ENCODE measurements at places on chromosomes 2 and 18. TPM values are rescaled to one million over a fixed set of nuclear protein-coding genes. Genes with fewer than 3 reads are reported as not detected.

GRCh38 chr2:230891064-230891463, 26.3 kb downstream of the ITM2C start:
- DNase-seq = no peak

- DNase-seq = no peak
These were observed 87.8 kb upstream of the SNTG2 start for GRCh38 chr2:862731-863466.

The CTAGE1 gene
- not detected for polyA plus RNA-seq

- DNase-seq = no peak
These were observed 64.1 kb upstream of the LCLAT1 start for GRCh38 chr2:30382995-30383394.

The TNFRSF11A gene
- polyA plus RNA-seq = 0.42 TPM

DNA sequence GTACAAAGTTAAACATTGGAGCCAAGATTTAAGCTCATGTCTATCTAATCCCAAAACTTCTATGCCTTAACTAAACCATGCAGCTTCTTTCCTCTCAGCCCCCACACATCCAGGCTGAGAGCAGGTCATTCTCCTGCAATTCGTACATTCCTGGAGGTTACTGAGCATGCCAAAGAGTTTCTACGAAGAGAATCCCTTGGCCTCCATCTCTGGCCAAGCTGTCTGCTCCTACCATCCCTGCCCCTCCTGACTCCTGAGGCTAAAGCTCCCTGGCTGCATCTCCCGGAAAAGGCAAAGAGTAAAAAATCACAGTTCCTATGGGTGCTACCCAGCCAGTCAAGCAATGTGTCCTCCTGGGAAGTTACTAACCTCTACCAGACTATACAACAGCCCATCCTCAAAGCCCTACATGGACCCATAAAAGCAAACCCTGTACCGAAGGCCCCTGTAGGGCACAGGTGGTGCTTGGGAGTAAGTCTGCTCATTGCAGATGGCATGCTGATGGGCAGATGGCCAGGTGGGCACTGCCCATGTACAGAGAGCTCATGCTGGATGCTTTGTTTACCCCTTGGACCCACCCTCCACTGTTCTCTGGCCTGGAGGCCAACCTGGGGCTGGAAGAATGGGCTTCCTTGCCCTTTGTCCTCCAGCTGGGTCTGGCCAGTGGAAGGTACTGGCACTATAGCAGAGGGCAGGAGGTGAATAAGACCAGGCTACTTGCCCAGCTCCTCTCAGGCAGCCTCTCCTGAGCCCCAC, 99.5 kb downstream of the TTC32 start:
- DNase-seq = no peak

The ZNF512 gene
- 15.8 TPM for polyA plus RNA-seq

Data from heart left ventricle (tissue), 16 donors.